ENCODE measurements at places on chromosomes 7 and 10. TPM values are rescaled to one million over a fixed set of nuclear protein-coding genes. Genes with fewer than 3 reads are reported as not detected.

- peak; percentile 92 for DNase-seq
These were observed 26.9 kb downstream of the MYPN start for GRCh38 chr10:68135922-68136792.

- peak; percentile 100 for DNase-seq
These were observed 32.8 kb downstream of the IL15RA start for GRCh38 chr10:5944389-5945189.

GRCh38 chr10:3172081-3172445, 519 bp downstream of the PITRM1 start:
- DNase-seq, result peak; percentile 78

PDZD7 gene
- total RNA-seq, result 0.83 TPM

XRCC2 gene
- total RNA-seq, result 5.6 TPM

GRCh38 chr10:20625868-20626267, 271.2 kb downstream of the NEBL start:
- DNase-seq, result no peak

MACROH2A2 gene
- total RNA-seq, result 17.4 TPM

DNA sequence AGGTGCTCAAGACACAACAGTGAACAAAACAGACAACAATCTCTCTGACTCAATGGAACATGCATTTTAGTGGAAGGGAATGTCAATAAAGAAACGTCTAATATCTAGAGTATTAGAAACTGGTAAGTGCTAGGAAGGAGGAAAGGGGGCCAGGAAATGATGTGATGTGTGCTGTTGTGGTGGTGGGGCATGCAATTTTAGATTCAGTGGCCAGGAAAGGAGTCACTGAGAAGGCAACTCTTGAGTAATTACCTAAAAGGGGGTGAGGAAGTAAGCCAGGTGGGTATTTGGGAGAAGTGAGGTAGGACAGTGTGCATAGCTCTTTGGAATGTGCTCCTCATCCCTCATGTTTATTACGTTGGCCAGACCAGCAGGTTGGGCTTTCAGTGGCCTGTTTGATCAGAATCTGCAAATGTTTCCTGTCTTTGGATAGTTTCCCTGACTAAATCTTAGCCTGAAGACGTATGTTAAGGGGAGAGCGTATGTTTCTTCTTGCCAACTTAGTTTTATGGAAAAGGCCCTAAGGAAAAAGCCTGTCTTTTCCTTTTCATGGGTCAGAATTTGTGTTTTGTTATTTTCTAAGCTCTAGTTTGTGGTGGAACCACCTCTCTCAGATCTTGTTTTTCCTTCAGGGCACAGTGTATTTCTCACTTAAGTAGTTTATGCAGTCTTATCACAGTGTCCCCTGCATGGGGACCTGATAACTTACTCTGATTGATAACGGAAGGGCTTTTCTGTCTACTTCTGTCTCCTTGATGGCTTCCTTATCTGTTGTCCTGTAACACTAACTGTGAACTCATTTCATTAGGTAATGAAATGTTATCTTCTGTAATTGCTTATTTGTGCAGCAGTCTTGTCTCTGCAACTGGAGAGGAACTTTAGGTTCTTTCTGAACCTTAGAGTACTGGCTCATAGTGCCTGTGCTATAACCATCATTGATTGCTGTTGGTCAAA, 203.7 kb downstream of the AUTS2 start:
- no peak for DNase-seq

Measured in IMR-90 (cell line).